ENCODE measurements at places on chromosomes 7 and 10.

- DNase-seq, result peak; percentile 74
Observed at GRCh38 chr7:131507592-131508331, 48.7 kb downstream of the PODXL start.

- no peak for DNase-seq
Observed at GRCh38 chr7:77975672-77976480, 177.3 kb downstream of the PHTF2 start.

GRCh38 chr10:5629303-5630111 is 36.9 kb downstream of the ASB13 start:
- DNase-seq, result peak; percentile 79

DNA sequence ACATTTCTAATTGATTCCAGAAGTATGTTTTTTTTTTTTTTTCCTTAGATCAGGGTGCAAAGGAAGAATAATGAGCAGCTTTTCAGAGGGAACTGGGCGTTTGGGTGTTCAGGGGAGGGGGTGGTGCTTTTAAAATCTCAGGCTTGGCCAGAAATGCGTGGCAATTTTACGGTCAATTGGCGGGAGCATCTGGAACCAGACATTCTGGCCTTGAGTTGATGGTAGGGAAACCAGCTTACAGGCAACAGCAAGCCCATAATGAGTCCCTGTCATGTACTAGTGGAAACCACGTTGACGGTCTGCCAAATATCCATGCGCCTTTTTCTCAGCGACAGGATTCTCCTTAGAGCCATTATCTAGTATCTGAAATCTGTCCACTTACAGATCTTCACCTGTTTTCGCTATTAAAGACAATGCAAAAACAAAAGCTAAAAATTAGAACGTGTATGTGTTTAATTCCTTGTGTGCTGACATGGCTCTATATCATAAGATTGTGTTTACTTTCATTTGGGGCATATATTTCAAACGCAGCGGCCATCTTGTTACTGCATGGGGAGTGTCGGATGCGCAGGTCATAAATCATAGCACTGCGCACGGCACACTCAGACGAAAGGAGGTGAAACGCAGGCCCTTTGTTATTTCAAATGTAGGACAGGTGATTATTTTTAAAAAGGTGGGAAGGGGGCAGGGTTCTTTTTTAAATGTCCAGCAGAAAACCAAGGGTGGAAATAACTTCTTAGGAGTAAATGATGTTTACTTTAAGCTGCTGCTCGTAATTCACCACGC is 209.2 kb downstream of the AGMO start:
- peak; percentile 48 for DNase-seq

DNA sequence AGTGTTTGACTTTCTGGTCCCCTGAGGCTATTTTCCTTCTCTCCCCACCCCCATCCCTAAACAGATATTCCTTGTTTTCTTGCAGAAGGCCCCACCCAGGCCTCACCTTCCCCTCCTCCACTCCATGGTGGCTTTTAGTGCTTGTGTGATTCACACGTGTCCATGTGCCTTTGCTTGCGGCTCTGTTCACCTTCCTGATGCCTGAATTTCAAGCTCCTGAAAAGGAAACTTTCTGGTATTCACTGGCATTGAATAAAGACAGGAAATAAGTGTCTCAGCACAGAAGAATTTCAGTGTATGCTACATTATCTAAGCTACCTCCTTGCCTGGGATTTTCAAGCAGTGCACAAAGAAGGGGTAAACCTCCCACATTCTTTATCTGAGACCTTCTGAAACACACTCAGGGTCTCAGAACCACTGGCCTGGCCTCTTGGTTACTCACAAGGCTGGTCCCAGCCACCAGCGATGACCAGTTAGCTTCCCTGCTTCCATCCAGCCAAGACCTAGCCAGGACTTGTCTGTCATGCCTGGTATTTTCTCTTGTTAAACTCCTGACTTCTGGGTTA is 17.2 kb upstream of the UBE2H start:
- DNase-seq, result peak; percentile 93

GRCh38 chr10:17548162-17548561 is 69.0 kb downstream of the HACD1 start:
- no peak for DNase-seq

DNA sequence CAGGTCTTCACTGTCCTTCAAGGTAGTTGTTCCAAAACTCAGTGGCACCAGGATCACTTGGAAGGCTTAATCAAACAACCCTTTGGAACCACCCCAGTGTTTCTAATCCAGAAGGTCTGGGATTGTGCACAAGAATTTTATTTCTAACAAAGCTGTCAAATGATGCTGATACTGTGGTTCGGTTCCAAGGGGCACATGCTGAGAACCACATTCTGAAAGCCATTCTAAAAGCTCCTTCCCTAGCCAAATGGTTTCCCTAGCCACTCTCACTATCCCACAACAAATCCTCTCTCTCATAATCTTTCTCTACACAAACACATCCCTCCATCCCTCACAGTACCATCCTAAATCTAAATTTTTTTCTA is 52.1 kb downstream of the MACC1 start:
- DNase-seq, result no peak

DNA sequence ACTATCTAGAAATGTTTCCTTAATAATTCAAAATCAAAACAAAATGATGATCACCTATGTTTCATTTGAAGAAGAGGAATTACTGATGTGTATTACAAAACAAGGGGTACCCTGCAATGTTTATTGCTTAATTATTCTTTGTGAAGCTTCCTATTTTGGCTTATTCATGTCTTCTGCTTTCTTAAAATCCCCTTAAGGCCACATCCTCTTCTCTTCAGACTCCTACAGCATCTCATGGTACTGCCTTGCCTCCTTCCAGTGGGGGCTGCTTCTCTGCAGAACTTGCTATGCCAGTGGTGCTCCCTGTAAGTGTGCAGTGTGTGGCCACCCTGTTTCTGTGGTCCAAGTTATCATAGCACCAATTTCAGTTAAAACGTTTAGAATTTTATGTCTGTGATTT is 35.0 kb downstream of the CCDC146 start:
- DNase-seq, result no peak

GRCh38 chr7:141295367-141295895 is 221.6 kb downstream of the TMEM178B start:
- no peak for DNase-seq

- no peak for DNase-seq
Observed at GRCh38 chr7:111352319-111352718, 210.0 kb downstream of the IMMP2L start.

DNA sequence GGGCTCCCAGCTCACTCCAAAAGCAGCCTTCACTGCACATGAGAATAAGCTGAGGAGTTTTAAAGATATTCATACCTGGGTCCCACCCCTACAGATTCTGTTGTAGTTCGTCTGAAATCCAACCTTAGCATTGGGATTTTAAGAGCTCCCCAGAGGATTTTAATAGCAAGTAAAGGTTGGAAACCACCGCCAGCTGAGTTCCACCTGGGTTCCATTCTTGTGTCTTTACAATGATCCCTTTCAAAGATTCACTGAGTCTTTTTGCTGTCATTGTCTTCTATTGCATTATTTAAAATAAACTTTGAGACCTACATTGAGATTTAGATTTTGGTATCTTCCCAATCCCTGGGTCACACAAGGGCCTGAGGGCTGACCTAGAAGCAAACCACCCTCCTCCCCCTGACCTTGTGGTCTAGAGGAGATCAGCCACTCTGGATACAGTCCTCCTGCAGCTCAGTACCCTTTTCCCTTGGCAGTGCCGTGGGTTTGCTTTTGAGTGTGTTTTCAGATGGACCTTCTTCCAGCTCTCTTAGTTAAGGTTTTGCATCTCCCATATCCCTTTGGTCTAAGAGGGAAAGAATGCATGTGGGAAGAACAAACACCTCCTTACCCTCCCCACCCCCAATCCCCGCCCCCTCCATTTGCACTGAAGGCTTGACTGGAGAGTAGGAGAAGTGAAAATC is 22.6 kb upstream of the SIRT1 start:
- no peak for DNase-seq

GRCh38 chr7:157668884-157669767 is 332.3 kb downstream of the DNAJB6 start:
- no peak for DNase-seq

- no peak for DNase-seq
Observed at GRCh38 chr7:106692450-106693051, 31.6 kb upstream of the CCDC71L start.

DNA sequence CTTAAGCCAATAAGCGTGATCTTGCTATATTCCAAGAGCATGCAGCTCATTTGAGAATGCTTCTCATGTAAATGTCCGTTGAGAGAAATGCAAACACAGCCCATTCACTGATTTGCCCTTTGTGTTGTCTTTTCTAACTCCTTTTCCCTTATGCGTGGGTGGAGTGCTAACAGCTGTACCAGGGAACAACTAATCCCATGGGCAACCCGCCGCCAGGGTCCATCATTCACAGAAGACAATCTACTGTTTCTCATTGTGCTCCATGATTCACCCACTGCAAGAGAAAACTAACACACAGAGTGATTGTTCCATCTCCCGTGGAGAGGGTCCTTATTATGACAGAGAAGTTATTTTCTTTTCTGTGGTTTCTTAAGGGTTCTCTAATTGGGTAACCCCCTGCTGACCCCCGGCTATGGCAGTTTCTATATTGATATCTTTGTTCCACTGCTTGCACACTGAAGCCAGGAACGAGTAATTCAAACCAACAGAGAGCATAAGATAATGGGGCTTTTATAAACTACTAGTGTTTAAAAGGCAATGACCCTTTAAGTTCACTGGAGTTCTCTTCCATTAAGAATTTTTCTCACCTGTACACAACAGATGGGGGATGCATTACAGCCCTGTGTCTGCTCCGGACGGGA is 298.7 kb downstream of the BAMBI start:
- no peak for DNase-seq
